EH (cell line): ENCODE measurements at places on chromosomes 1 and 21.
A peak's percentile ranks its signal among the peaks of the same experiment; 100 is the strongest.

DNA sequence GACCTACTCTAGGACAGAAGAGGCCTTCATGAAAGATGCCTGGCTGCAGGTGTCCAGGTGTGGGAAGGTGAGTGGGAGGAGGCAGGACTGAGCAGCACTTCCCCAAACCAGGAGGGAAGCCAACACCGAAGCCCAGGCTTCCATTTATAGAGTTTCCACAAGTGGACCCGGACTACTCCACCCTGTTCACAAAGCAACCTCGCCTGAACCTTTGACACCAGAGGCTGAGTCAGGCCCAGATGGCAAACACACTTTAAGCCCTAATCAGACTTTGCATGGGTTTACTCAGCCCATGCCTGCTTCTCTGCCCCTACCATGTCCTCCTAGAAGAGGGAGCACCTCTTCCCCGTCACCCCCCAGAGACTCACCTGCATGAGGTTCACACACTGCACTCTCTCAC is 14.0 kb downstream of the PRR9 start:
- no peak for DNase-seq

DNA sequence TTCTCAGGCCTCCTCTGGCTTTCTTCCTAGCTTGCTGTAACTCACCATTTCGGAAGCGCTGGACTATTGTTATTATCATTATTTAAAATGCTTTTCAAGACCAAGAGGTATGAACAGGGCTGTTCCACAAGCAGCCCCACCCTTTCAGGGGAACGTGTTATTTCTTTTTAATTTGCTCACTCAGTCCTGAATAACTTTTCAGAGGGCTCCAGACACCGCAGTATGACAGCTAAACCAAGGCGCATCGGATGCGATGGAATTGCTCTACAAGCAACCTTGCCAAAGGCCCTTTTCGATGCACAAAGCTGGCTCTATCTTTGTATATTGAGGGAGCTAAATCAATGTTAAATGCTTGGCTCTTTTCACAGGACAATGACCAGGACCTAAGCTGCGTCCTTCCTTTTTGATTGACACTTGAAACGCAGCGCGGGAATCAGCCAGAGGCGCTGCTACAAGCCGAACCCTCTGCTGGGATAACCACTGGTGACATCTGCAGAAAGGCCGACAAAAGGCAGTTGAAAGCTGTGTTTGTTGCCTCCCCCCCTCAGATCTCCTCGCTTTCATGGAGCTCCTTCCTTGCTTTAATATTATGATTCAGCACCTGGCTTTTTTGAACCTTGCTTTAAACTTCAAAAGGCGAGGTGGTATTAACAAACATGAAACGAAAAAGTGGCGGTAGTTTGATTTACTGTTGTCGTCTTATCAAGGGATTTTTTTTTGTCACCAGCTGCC is 204.7 kb upstream of the PROX1 start:
- no peak for DNase-seq

GRCh38 chr21:23016617-23017016 is 2018.4 kb downstream of the NCAM2 start:
- DNase-seq, result no peak

GRCh38 chr1:218274511-218274910 is 10.6 kb upstream of the RRP15 start:
- DNase-seq, result no peak

GRCh38 chr1:101051688-101052638 is 26.4 kb upstream of the DPH5 start:
- no peak for DNase-seq

- DNase-seq, result no peak
These were observed 56.1 kb downstream of the EYA3 start for GRCh38 chr1:28032281-28032680.

- DNase-seq, result peak; percentile 49
These were observed at the start of gene TMEM200B for GRCh38 chr1:29123887-29124365. TSS of gene TMEM200B (minus strand) at chr1:29123903. CDS start at chr1:29121828, 2,075 bp downstream.

DNA sequence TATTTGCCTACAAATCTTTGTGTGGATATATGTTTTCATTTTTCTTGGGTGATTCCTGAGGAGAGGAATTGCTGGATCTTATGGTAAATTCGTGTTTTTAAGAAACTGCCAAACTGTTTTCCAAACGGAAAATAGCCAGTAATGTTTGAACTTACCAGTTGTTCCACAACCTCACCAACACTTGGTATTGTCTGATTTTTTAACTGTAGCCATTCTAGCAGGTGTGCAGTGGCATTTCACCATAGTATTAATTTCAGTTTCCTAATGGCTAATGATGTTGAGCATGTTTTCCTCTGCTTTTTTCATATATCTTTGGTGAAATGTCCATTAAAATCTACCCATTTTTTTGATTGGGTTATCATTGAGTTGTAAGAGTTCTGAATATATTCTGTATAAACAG is 56.6 kb downstream of the RPS6KC1 start:
- no peak for DNase-seq

DNA sequence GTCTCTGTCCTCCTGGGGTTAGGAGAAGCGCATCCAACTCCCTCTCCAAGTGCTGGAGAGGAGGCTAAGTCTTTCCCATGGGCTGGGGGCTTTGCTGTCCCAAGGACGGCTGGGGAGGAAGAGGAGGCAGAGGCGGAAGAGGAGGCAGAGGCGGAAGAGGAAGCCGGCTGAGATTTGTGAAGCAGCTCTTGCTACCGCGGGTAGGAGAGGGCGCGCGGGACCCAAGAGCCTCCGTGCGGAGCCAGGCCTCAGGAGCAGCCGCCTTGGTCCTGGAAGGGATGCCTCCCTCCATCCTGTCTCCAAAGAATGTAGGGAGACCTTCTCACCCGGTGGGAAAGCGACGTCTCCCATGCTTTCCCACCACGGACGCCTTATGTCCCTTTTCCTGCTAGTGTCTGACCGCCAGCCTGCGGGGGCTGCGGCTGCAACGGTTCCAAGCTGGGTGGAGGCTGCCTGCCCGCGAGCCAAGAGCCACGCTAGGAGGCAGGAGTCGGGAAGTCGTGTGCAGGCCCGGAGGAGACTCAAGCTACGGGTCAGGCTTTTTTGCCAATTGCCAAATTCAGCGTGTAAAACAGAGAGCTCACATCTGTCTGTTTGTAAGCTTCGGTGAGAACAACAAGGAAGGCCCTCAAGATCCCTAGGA is 320.3 kb downstream of the FAM72C start:
- DNase-seq, result no peak

- DNase-seq, result peak; percentile 74
These were observed 3.7 kb downstream of the MATN1 start for GRCh38 chr1:30719406-30720270.

DNA sequence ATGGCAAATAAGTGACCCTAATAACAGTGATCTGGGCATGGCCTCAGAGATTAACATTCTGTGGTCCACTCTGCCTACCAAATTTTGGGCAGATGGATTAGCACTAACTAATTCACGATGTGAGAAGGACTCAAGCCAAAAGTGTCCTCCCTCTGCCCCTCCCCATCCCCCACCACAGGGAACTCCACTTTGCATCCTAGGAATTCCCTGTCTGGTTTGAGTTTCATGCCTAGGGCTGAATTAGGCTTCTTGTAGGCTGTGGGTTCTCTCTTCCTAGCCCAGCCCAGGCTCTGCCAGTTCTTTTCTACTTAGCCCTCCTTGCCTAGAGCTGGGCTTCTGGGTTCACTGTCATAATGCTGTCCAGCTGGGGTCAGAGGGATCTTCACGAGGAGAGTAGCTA is 64.1 kb downstream of the ATP2B4 start:
- peak; percentile 53 for DNase-seq

- DNase-seq, result no peak
These were observed 105.1 kb upstream of the TLR5 start for GRCh38 chr1:223248001-223248769.
